ENCODE measurements at places on chromosomes 7 and 10.

DNA sequence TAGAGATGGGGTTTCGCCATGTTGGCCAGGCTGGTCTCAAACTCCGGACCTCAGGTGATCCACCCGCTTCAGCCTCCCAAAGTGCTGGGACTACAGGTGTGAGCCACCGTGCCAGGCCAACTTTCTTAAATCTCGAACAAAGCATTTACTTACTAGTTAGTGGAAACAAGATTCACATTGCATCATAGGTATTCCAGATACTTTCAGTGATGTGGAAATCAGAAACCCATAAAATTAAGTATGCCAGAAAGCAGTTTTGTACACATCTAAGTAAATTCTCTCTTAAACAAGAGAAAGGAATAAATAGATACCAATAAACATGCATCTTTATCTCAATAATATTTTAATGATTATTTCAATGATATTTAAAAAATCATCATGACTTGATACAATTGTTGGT is 75.5 kb downstream of the DGKI start:
- DNase-seq = no peak

- no peak for DNase-seq
Measured at GRCh38 chr7:153383781-153384180, 624.2 kb downstream of the ACTR3B start.

GRCh38 chr10:92421550-92421949 is 130.6 kb downstream of the MARCHF5 start:
- DNase-seq = no peak

DNA sequence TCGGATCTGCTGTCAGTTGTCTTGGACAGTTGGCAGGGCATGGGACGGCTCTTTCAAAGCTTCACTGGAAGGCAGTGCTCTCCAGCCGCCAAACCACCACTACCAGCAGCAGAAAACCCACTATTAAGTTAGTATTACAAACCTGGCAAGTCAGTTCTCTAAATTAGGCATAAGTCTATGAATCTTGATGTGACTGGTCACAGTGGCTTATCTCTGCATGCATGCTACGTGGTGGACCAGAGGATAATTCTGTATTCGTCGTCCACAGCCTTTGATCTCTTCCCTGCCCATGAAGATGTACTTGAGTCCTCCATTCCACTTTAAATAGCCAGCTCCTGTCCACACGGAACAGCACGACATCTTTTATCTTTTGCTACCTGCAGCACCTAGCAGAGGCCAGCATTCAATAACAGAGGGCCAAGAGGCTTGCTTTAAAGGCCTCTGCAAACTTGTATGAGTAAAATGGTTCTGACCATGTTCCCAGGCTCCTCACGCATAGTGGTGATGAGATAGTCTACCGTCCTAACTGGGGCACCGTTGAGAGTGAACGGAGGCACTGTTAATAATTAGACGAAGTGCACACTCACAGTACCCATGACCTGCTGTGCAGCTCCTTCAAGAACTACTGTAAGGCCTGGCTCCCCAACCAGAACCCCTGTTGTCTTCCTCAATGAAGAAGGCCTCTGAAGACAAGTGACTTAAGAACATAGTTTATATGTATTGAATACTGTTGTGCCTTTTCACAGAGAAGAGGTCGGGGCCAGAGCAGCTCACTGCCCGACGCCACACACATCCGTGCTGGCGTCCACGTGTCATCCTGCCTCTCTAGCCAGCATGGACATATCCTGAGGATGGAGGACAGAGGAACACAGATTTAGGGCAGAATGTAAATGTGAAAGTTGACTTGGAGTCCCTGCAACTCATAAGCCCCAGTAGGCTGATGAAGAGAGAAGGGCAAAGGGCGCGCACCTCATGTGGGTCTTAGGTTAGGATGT is 1.0 kb downstream of the GPR146 start:
- no peak for DNase-seq

DNA sequence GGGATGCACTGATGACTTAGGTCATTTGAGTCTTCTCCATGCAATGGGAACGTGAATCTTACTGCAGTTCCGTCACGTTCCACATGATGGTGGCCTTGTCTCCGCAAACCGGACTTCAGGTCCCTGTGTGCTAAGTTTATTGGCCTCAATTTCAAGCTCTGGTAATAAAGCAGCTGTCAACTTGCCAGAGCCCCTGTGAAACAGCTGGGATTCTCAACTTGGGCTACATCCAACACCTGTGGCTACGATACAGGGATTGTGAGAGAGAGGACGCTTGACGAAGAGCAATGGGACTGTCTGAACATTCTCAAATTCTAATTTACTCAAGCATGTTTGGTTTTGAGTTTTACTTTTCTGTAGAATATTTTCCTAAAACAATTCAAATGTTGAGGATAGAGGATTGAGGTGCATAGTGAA is 174.2 kb downstream of the PTN start:
- no peak for DNase-seq

GRCh38 chr7:96305915-96306314 is 16.0 kb downstream of the SLC25A13 start:
- DNase-seq = no peak

DNA sequence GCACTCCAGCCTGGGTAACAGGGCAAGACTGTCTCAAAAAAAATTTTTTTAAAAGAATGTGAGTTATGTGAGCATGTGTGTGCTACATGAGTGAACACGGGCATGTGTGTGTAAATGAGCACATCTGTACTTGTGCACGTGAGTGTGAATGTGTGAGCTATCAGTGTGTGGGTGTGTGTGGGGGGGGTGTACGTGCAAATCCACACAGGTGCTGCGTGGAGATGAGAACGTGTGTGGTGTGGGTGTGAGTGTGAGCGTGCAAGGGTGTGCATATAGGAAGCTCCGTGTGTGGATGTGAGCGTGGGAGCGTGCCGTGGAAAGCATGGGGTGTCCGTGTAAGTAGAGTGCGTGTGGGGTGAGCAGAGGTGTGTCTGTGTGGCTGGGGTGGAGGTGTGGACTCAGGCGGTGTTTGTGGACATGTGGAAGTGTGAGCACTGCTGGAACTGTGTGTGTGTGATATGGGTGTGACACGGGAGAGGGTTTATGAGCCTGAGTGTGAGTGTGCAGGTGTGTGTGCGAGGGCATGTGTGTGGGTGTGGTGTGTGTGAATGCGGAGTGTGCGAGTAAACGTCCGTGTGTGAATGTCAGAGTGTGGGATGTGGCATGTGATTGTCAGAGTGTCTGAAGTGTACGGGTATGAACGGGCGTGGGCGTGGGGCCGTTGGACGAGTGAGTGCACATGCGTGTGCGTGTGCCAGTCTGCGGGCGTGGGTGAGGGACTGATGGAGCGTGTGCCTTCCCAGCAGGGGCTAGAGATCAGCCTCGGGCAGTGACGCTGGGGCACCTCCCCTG is 45.9 kb upstream of the TNRC18 start:
- no peak for DNase-seq

- DNase-seq = no peak
Measured at GRCh38 chr10:13712837-13713581, 126.2 kb downstream of the PRPF18 start.

GRCh38 chr10:52326382-52326781 is 12.3 kb downstream of the DKK1 start:
- no peak for DNase-seq

- peak; percentile 57 for DNase-seq
Measured at GRCh38 chr7:142485617-142486226, 227.9 kb upstream of the PRSS58 start.

GRCh38 chr7:77570330-77571011 is 33.4 kb downstream of the PTPN12 start:
- no peak for DNase-seq

- no peak for DNase-seq
Measured at GRCh38 chr10:62248465-62248864, 20.2 kb downstream of the RTKN2 start.

DNA sequence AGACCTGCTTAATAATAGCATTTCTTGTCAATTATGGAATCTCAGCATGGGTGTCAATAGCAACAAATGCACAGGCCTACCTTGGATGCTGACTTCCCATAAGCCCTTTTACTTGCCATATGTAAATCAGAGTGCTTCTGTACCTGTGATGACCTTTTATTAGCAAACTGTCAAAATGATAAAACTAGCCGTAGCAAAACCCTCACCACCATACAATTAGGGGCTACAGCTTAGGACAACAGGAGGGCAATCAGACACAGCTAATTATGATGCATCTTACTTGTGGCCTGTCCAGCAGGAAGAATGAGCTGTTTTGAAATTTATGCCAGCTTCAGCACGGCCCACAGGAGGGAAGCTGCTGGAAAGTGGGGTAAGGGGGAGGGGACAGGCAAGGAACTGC is 201.6 kb downstream of the TAX1BP1 start:
- no peak for DNase-seq

GRCh38 chr7:141706239-141707064 is 1.7 kb upstream of the WEE2 start:
- DNase-seq = no peak

GRCh38 chr10:71864911-71865361 is 13.9 kb upstream of the PSAP start:
- DNase-seq = no peak

All from activated CD8-positive, alpha-beta T cell treated with anti-CD3 and anti-CD28 coated beads, Interleukin-2, amount 10 ng/mL, durations not matched to agents 7 days and 5 days (primary cell).